ENCODE measurements at places on chromosomes 6 and 20. TPM values are rescaled to one million over a fixed set of nuclear protein-coding genes. Genes with fewer than 3 reads are reported as not detected.

GRCh38 chr20:60300374-60300773 lies 342.2 kb downstream of the CDH26 start:
- DNase-seq, result no peak

The PLAGL2 gene
- 4.0 TPM for polyA plus RNA-seq

GRCh38 chr20:63423751-63424150 lies 48.7 kb downstream of the KCNQ2 start:
- DNase-seq, result no peak

DNA sequence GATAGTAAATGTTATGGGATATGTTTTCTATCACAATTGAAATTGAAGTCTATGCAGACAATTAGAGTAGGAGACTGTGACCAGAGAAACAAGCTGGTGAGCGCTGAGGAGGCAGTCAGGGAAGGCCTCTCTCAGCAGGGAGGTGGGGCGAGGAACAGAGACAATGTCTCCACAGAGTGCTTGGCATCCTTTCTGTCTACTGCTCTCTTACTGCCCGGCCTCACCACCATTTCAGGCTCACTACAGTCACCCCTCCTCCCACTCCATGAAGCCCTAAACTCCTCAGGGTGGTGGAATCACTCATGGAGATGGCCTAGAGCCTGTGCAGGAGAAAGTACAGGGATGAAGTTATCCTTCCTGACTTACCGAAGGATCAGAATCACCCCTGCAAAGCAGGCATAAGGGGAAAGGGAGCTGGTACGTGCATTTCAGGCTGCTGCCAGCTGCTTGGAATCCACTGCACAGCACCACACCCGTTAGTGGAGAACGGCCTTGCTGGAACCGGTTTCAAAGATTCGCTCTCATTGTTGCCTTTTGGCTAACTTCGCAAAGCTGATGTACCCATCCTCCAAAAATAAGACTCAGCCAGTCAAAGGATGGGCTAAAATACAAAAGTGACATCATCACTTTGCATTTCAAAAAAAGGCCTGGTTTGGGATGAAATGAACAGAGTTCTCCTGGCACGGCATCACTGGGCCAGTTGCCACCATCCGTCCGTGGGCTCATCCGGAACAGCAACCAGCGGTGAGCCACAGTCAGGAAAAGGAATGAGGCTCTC lies 67.3 kb downstream of the SLC22A23 start:
- no peak for DNase-seq

The PAK5 gene
- not detected for polyA plus RNA-seq

The HLA-DRB5 gene
- polyA plus RNA-seq, result 2.7 TPM

The CCN2 gene
- 65.6 TPM for polyA plus RNA-seq

- DNase-seq, result no peak
Observed at GRCh38 chr20:23127506-23128279, 41.6 kb upstream of the CD93 start.

DNA sequence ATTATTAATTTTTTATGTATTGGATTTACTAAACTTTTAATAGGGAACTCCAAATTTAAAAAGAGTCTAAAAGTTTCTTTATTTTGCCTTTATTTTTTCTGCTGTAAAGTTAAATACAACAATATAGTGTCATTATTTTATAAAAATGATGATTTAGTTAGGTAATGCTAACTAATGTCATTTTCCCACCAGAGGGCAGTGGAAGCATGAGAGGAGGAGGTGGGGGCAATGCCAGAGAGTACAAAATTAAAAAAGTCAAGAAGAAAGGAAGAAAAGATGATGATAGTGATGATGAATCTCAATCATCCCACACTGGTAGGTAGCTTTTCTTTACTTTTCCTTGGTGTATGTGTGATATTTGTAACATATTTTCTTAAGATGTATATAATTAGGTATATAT lies 20.2 kb upstream of the FHL5 start:
- no peak for DNase-seq

GRCh38 chr20:20953738-20954618 lies 152.2 kb downstream of the LINC00237 start:
- DNase-seq, result no peak

DNA sequence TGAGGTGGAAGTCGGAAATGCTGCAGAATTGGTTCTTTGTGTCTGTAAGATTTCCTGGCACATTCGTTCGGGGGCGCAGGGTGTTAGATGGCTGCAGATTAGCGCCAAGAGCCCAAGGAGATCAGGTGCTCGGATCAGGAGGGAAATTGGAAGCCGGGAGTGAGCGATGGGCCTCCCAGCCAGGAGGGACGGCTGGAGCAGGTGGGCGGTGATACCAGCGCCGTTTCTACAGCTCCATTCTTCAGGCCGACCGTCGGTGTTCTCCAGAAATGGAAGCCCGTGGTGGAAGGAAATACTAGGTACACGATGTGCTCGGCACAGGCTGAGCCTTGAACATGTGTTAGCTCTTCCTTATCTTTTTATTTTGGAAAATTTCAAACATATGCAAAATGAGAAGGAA lies 6.5 kb downstream of the SIRPA start:
- DNase-seq, result no peak

The AVP gene
- polyA plus RNA-seq, result not detected

DNA sequence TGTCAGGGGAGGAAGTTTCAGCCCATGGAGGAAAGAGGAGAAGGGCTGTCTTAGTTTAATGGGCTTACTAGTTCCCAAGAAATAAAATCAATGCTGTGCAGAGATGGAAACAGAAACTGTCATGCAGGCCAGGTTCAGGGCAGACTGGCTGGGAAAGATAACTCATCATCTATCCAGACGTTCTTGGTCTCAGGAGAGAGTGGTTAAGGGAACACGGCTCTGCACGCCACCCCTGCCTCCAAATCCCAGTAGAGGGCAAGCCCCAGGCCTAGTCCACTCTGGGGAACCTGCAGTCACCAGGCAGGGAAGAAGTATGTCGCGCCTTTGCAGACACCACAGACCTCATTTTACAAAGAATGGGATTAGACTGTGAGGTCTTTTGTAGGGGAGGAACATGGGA lies 12.5 kb downstream of the ALDH8A1 start:
- no peak for DNase-seq

GRCh38 chr20:6887966-6888365 lies 120.5 kb downstream of the BMP2 start:
- DNase-seq, result no peak

The GRIK2 gene
- 3.4 TPM for polyA plus RNA-seq

GRCh38 chr6:170366248-170366960 lies 59.8 kb downstream of the FAM120B start:
- DNase-seq, result no peak

GRCh38 chr6:116579143-116579542 lies 7.8 kb downstream of the RWDD1 start:
- DNase-seq, result no peak

DNA sequence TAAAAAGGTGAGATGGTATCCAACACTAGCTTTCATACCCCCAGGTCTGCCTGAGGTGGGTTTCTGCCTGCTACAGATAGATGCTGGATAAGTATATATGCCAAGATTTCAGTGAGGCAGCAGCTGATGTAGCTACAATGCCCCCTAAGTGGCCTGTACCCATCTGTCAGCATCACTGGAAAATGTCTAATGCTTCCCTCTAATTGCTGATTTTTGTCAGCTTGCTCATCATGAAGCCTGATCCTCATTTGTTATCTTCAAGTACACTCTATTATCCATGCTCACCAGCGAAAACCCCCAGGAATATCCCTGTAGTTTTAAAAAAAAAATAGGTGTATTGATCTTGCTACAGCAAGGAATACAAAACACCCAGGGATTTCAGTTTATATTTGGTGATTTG lies 32.2 kb downstream of the OPRM1 start:
- no peak for DNase-seq

DNA sequence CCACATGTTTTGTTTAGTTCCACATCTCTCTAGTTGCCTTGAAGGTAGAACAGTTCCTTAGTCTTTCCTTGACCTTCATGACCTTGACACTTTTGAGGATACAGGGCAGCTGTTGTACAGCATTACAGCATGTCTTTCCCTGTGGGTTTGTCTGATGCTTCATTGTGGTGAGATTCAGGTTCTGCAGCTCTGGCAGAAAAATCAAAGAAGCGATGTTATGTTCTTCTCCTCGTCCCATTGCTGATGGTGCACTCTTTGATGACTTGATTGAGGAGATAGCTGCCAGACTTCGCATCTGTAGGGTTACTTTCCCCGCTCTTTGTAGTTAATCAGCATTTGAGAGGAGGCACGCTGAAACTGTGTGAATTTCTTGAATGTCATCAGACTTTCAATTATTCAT lies 12.0 kb downstream of the CEBPB start:
- no peak for DNase-seq

- DNase-seq, result no peak
Observed at GRCh38 chr6:38782616-38783015, 67.5 kb downstream of the DNAH8 start.

- peak; percentile 71 for DNase-seq
Observed at GRCh38 chr6:29631860-29632731, 887 bp downstream of the GABBR1 start.
